ENCODE measurements at places on chromosomes 5 and 9.

DNA sequence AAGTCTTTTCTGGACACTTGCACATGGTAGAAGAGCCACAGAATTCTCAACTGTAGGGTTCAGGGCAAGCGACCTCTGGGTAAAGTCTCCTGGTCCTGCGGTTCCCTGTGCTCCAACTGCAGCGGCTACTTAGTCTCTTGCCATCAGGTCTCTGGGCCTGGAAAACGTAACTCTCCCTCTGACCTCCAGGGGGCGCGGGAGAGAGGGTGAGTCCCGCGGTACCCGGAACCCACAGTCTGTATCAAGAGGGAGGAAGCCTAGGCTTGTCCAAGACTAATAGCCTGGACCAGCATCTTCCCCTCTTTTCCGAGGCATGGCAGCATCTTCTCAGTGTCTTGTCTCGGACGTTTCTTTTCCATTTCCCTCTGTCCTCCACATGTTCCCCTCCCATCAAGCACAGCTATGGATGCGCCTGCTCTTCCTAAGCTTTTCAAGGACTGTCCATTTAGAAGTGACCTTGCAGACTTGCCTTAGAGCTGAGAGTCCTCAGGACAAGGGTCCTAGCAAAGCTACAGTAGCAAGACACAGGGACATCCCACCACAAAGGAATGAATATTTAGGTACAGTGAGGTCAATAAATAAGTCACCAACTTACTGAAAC lies 59.3 kb downstream of the FSTL4 start:
- no peak for DNase-seq

DNA sequence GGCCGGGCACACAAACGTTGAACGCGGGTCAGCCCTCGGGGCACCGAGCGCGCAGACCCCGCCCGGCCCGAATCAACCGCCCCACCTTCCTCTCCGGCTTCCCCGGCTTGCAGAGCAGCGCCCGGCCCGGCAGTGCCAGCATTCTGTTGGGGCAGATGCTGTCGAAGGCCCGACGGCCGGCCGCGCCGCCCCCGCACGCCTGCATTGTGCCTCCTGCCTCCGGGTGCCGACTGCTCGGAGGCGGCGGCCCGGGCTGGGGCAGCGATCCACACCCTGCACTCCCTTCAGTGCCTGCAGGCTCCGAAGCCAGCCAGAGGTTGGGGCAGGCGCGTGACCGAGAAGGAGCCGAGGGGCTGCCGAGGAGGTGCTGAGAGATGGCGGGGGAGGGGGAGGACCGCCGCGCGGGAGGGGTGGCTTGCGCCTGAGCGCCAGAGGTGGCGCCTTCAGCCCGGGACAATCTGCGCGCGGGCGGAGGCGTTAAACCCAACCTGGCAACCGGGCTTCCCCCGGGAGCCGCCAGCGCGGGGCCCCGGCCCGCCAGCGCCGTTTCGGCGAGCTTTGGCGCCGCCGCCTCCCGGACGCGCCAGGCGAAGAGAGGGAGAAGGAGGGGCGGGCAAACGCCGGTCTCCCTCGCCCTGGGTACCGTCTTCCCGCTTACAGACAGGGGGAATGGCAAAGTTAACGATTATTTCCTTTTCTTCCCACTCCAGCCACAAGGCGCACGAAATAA lies at the start of gene MCIDAS:
Gene MCIDAS (minus strand): TSS at position 382 of the 730 bp plus-strand sequence. CDS start 177 bp downstream, at position 205.
- DNase-seq: no peak

DNA sequence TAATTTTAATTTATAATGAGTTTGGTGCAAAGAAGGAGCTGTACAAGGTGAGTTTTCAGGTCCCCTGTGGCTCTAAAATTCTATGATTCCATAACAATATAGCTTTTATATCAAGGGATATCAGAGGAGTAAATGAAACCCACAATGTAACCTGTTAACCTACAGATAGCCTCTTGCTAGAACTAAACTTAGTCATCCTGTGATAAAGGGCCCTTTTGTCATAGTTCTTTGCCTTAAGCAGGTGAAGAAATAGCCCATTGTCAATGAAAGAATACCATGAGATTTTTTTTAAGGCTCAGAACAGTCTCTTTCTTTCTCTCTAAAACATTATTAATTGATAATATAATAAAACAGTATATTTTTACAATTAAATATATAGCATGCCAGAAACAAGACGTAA lies 127.8 kb downstream of the NFIB start:
- DNase-seq: no peak

DNA sequence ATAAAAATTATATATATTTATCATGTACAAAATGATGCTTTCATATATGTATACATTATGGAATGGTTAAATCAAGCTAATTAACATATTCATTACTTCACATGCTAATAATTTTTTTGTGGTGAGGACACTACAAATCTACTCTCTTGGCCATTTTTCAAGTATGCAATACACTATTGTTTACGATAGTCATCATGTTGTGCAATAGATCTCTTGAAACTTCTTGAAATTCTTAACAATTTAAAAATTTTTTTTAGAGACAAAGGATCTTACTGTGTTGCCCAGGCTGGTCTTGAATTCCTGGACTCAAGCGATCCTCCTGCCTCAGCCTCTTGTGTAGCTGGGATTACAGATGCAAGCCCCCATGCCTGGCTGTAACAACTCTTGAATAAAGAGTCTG lies 45.2 kb upstream of the SHOC1 start:
- DNase-seq: no peak

DNA sequence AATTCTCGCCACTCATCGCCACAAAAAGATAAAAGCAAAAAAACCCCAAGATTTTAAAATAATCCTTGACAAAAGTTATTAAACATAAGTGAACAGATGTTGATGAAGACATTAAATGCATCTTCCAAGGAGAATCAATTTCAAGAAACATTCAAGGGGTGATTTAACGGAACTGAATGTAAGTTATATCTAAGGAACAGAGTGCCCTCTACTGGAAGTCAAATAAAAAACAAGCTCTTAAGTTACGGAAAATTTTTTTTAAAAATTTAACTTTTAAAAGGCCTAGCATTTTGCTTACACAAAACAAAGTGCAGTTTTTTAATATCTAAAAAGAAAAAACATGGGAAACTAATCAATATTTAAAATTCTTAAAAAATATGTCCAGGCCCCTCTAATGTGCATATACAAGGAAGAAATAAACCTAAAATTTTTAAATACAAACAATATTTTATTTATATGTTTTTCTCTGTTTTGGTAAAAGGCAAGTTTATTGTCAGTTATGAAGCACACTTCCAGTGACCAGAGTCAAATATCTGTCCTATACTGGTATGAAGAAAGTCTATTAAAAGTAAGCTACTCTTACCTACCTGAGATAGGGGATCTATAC lies 28.0 kb downstream of the TEX10 start:
- DNase-seq: peak; percentile 21

DNA sequence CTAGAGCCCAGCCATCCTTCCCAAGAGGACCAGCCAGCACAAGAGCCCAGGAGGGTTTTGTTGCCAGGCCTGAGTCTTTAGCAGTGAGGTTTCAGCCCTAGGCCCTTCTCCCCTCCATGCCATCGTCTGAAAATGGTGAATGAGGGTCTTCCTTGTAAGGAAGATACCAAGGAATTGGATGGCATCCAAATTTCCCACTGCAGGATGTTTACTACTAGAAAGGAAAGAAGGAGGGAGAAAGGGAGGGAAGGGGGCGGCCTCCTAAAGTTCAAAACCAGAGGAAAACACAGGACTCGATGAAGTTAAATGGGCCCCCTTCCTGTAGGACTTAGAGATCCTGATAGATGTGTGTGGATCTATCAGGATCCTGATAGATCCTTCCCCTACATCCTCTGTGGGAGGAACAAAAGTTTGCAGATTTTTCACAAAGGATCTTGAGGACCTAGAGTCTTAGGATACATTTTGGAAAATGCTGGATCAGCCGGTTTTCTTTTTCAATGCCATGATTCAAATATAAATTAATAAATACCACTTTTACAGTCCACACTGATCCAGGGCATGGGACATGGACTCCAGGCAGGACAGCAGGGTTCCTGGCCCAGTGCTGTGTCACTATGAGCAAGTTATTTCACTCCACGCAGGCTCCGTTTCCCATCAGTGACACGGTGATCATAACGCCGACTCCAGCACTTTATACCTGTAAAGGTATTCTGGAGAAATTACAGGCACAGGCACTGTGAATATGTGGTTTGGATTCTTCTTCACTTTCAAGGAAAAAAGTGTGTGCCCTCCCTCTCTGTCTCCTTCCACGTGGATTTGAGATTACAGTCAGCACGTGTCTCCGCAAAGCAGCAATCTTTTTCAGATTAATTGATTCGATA lies 40.9 kb downstream of the C5orf15 start:
- DNase-seq: no peak

DNA sequence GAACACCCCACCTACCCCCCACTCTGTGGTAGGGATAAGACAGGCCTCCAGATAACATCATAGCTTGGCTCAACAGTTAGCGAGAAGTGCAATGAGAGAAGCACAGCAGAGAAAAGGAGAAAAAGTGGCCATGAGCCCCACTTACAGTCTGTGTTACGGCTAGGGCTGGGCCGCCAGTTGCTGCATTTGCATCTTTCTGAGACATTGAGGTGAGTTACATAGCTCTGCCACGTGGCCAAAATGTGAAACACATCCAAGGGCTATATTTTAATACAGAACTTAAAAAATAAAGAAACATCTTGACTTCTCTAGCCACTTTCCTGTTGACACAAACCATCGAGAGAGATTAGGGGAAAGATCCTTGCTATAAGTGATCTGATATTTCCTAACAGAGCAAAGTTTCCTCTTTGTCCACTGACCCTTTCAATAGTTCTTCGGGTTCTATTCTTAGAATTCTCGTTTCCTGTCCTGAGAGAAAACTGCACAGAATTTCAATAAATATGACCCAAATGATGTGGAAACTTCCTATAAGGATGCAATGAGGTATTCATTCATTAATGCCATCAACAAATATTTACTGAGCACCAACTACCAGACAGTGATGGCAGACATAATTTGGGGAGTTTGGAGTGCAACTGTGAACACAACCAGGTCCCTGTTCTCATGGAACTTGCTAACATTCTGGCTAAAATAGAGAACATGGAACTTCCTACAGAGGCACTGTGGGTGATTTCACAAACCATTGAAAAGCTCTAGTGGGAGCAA lies 3.2 kb upstream of the TLE4 start:
- no peak for DNase-seq

GRCh38 chr9:113153599-113153998 lies 2.8 kb downstream of the SLC31A2 start:
- DNase-seq: no peak

GRCh38 chr5:107032629-107033028 lies 638.1 kb downstream of the EFNA5 start:
- DNase-seq: no peak

DNA sequence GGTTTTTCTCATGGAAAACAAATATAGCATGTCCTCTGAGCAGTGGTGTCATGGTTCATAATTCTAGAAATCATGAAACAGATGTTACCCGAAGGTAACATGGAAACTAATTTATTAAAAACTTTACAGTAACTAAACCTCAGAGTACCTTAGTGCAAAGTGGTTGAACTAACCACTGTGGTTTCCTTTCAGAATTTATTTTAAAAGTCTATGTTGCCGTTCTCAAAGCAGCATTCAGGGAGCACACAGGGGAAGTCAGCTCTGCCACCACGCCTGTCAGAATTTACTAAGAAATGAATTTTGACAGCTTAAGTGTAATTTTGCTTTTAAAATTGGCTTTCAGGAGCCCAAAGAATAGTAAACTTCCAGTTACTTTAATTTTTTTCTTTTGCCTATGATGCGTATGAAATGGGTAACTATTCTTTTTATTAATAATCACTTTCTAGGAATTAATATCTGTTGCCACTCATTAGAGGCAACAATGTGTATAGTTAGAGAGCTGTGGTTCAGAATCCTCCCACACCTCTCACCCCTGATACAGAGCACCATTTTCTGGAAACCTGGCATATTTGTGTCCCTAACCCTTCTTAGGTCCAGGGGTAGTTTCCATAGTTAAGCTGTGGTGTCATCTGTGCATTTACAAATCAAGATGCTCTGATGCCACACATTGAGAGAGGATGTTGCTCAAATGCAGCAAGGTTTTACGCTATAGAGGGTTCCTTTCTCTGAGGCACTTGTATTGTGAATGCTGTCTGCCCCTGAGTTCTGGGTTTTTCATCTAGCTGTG lies 202.6 kb downstream of the ZSWIM6 start:
- DNase-seq: no peak

DNA sequence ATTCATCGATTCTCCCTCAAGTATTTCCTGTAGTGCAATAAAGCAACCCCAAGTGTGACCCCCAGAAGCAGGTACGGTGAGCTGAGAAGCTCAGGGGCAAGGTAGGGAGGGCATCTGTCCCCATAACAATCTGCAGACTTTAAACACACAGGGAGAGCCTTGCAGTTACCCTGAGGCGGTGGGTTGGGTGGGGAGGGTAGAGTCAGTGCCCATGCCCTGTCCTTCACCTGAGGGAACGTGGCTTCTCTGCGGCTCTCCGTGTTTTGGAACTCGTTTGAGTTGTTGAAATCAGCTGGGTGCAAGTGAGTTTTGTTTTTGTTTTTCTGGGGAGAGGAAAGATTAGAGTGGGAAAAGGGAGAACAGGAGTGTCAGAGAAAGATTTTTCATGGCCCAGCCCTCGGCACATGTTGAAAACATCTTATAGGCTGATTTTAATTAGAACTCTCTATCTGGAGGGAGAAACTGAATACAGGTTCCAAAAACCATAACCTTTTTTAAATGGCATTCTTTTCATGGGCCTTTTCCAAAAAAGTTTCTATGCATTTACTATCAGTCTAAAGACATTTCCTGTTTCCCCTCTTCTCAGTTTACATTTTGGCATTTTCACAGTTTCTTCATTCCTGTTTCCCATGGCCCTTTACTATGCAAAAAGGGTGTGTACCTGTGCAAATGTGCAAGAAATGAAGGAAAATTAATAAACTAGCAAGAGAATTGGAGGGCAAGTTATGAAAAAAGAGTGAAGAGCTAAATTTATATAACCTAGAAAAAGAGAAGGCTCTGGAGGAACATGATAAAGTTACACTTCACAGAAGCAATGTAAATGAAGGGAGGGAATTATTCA lies 266.5 kb upstream of the VLDLR start:
- no peak for DNase-seq

DNA sequence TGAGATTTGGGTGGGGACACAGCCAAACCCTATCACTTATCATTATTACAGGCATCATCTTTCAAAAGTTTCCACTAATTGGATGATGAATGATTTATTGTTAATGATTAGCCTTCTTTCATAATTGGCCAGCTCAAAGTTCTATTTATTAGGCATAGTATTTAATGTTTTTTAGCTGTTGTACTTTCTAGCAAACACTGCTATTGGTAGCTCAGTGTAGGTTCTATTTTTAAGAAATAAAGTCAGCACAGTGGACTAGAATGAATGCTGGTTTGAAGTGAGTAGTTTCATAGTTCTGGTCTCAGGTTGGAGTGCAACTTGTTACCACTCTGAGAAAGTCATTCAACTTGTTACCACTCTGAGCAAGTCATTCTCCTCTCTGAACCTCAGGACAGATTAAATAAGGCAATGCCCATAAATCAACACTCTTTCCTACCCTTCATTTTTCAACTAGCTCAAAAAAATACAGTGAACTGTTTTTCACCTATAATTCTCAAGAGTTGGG lies 46.9 kb downstream of the JAKMIP2 start:
- no peak for DNase-seq

- DNase-seq: peak; percentile 81
Observed at GRCh38 chr9:111622626-111623025, 8.5 kb upstream of the DNAJC25 start.

GRCh38 chr5:124104821-124105220 lies 592.8 kb downstream of the CSNK1G3 start:
- DNase-seq: no peak

All from stromal cell of bone marrow (primary cell).